ENCODE measurements at places on chromosomes 2 and 18.

GRCh38 chr2:60882971-60883753 is 1.8 kb downstream of the REL start:
- DNase-seq: no peak

GRCh38 chr2:111095434-111095833 is 25.3 kb upstream of the BCL2L11 start:
- no peak for DNase-seq

DNA sequence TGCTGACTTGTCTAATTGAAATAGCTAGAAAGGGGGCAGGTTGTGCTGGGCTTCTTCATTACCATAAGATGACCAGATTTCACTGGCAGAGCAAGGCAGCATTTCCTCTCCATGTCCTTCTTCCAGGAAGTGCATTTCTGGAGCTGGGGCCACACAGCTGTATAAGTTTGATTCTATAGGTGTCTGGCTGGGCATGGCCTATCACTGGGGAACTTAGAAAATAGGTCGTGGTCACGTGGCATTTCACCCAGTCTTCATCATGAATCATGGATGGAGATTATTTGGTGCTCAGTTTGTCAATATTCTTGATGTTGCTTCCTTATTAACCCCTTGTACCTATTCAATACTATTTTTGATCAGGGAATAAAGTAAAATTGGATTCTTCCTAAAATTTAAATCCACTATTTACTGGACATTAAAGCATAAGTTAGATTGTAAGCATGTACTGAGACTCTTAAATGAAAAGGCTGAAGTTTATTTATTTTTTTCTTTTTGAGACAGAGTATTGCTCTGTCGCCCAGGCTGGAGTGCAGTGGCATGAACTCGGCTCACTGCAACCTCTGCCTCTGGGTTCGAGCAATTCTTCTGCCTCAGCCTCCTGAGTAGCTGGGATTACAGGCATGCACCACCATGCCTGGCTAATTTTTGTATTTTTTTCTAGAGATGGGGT is 49.5 kb upstream of the TMEM87B start:
- no peak for DNase-seq

DNA sequence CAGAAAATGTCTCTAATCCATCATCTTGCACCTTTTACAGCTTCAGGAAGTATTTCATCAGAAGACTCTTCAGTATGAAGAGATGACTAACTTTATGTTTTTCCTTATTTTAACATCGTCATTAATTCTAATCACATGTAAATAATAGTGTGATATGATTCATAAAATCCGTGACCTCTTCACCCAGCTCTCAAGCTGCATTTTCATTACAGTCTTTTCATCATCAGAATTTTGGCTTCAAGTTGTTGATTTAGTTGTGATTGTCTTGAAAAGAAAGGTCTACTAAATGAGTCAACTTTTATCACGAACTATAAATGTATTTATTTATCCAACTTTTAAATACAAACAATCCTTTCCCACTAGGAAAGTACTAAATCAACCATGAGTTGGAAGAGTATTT is 410.3 kb downstream of the LRP1B start:
- DNase-seq: no peak

DNA sequence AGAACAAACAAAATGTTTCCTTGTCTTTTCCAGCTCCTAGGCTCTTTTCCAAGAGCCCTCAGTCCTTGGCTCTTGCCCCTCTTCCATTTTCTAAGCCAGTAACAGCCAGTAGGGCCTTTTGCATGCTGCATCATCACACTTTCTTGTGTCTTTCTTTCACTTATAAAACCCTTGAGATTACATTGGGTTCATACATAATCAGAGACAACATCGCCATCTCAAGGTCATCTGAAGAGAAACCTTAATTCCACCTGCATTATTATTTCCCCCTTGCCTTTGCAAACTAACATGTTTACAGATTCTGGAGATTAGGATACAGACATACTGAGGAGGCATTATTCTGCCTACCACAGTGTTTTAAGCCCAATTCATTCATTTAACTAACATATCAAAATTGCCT is 697.3 kb downstream of the TRIB2 start:
- no peak for DNase-seq
